ENCODE measurements at places on chromosomes 16 and 17. TPM values are rescaled to one million over a fixed set of nuclear protein-coding genes. Genes with fewer than 3 reads are reported as not detected.

Gene OTOP3
- not detected for total RNA-seq

Gene ZG16
- total RNA-seq: not detected

Gene MYH8
- not detected for total RNA-seq

DNA sequence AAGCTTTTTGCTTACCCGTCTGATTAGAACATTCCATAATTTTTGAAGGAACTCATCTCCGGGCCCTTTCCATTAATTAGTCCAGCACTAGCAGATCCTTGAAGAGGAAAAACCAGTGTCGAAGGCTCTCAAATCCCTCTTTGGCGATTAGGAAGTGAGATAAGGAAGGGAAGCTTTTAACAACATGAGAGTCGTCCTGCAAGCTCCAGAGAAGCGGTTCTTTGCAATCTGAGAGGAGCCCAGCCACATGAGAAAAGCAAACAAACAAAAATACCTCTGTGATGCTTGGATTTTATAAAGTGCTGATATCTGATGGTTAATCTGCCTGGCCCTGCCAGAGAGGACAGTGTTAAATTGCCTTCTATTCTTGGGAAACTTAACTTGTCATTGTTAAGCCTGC is 339.8 kb upstream of the SALL1 start:
- H3K27me3 ChIP-seq: no peaks in the 10 kb centered on the region
- no peak for DNase-seq
- H3K4me1 ChIP-seq: no peaks in the 10 kb centered on the region
- H3K36me3 ChIP-seq: no peaks in the 10 kb centered on the region
- H3K4me3 ChIP-seq: no peak overlapping the region

Data from left ventricle myocardium inferior (tissue), 1 donor.